MCF 10A (cell line): ENCODE measurements at places on chromosomes 16 and 17. TPM values are rescaled to one million over a fixed set of nuclear protein-coding genes. Genes with fewer than 3 reads are reported as not detected.

DNA sequence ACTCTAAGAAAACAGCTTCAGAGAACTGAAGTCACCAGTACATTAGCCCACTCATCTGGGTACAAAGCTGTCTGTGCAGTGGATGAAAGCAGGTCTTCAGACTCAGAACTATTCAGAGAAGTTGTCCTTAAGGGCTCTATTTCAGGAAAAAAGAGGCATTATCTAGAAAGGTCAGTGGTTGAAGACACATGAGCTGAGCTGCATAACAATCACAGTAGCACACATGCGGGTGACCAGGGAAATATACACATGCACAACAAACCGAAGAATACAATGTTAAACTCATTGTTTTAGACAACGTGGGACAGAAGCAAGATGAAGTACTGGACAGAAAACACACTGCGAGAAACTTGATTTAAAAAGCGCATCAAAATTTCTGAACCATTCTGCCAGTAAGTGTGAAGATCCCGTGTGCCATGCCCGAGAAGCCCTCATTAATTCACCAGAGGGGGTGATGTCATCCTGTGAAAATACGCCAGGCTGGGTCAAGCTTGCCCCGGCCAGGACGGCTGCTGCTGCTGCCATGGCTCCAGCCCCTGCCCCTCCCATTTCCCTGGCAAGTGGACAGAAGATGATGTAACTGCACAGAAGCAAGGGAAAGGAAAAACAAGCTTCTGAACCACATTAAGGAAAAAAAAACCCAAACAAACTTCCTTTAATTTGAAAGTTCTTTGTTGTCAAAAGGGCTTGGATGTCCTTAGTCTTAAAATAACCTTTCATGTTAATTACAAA is 10.1 kb downstream of the DYNC1LI2 start:
- peak overlapping the region; percentile 66 for H3K27ac ChIP-seq
- DNase-seq, result peak; percentile 91

GRCh38 chr16:57007530-57007929 is 18.2 kb downstream of the NLRC5 start:
- no peaks in the 10 kb centered on the region for H3K36me3 ChIP-seq
- H3K4me1 ChIP-seq, result no peaks in the 10 kb centered on the region
- H3K4me3 ChIP-seq, result no peak overlapping the region
- no peak for DNase-seq
- no peaks in the 10 kb centered on the region for H3K27me3 ChIP-seq
- H3K27ac ChIP-seq, result no peak overlapping the region

DNA sequence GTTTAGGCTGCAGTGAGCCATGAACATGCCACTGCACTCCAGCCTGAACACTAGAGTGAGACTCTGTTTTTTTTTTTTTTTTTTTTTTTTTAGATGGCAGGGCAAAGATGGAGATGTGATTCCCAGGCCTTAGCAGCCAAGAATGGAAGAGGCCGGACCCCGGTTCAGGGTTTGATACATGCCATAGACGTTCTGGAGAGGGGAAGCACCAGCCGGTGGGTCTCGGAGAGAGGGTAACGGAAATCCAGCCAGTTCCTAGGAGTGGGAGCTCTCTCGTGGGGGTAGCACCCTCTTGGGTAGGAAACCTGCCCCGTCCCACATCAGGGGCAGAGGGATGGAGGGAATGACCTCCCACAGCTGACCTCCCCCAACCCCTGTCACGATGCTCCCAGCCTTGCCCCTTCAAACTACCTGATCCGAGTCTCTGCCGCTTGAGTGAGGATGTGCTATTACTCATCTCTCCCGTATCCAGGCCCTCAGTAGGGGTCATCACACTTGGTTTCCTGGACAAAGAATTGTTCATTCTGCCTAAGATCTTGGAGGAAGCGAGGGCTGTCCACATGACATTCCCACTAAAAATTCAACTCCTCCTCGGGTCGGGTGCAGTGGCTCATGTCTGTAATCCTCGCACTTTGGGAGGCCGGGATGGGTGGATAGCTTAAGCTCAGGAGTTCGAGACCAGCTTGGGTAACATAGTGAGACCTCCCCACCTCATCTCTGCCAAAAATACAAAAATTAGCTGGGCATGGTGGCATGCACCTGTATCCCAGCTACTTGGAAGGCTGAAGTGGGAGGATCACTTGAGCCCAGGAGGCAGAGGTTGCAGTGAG is 47.3 kb downstream of the MIS12 start:
- H3K4me1 ChIP-seq, result no peaks in the 10 kb centered on the region
- H3K36me3 ChIP-seq, result peaks cover 30% of the 10 kb centered on the region
- no peak for DNase-seq
- no peak overlapping the region for H3K27ac ChIP-seq
- H3K4me3 ChIP-seq, result no peak overlapping the region

- no peak for DNase-seq
- H3K4me3 ChIP-seq, result no peak overlapping the region
- H3K27ac ChIP-seq, result no peak overlapping the region
These were observed 49.3 kb downstream of the SLC7A5 start for GRCh38 chr16:87819983-87820382.

GRCh38 chr17:79831265-79832217 is 7.7 kb downstream of the CBX4 start:
- no peak for DNase-seq
- H3K4me3 ChIP-seq, result no peak overlapping the region
- peak overlapping the region; percentile 51 for H3K27ac ChIP-seq

DNA sequence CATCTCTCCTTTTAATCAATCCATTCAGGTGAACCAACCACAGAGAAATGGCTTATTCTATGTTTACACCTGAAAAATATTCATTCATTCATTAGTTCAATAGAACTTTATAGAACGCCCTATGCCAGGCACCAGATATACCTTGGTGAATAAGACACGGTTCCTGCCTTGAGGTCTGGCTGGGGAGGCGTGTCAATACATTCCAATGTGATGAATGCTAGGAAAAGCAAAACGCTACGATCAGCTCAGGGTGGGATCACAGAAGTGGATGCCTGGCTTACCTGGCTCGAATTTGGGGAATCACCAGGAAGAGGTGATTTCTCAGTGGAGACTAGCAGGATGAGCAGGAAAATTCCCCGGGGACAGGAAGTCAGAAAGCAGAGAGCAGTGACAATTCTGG is 17.5 kb upstream of the WFIKKN2 start:
- no peaks in the 10 kb centered on the region for H3K27me3 ChIP-seq
- DNase-seq, result peak; percentile 48
- H3K36me3 ChIP-seq, result no peaks in the 10 kb centered on the region
- no peak overlapping the region for H3K27ac ChIP-seq

DNA sequence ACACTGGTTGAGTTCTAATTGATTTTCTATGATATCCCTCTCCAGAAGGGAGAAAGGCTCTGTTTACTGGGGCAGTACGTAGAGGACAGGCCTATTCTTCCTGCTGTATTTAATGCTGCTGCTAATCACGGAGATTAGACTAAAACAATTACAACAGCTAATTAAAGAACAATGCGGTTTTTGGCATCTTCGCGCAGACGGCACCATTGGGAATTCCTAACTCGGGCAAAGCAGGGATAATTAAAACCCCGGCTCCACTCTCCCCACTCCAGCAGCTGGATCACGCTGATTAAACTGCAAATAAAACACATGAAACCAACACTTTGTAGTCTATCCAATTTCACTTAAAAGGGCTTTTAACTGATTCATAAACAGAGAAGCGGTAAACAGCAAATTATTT is 147.6 kb downstream of the XYLT1 start:
- H3K4me3 ChIP-seq, result no peak overlapping the region
- no peaks in the 10 kb centered on the region for H3K27me3 ChIP-seq
- no peak for DNase-seq
- H3K27ac ChIP-seq, result no peak overlapping the region

GRCh38 chr17:8728971-8729370 is 15.7 kb downstream of the CCDC42 start:
- H3K27ac ChIP-seq, result no peak overlapping the region
- no peaks in the 10 kb centered on the region for H3K27me3 ChIP-seq
- peaks cover 13% of the 10 kb centered on the region for H3K4me1 ChIP-seq

- H3K36me3 ChIP-seq, result peaks cover 6% of the 10 kb centered on the region
- DNase-seq, result no peak
- no peak overlapping the region for H3K27ac ChIP-seq
- H3K4me1 ChIP-seq, result no peaks in the 10 kb centered on the region
- H3K27me3 ChIP-seq, result no peaks in the 10 kb centered on the region
These were observed 55.8 kb downstream of the XYLT1 start for GRCh38 chr16:17414916-17415315.

DNA sequence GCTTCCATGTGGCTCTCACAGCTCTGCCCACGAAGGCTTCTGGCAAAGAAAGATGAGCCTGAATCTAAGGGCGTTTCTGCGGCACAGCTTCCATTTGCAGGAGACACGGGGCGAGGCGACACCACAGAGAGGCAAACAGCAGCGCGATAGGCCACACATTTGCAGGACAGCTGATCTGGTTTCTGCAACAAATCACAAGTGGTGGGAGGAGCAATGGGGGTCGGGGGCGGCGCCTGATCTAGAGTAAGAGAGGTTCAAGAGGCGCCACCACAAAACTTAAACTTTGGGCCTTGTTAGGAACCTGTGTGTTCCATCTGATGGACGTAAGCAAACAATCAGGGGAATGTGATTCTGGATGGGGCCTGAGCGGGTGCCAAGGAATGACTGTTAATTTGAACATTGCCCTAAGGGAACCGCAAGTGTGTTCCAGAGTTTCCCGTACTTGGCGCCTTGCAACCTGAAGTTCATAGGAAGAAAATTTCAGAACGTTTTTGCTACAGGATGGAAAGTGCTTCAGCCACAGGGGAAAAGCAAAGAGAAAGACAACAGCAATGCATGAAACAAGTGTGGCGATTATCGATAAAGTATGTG is 18.9 kb upstream of the ENPP7 start:
- H3K4me3 ChIP-seq, result peak overlapping the region; percentile 16
- H3K27ac ChIP-seq, result peak overlapping the region; percentile 77
- peak; percentile 78 for DNase-seq
- H3K27me3 ChIP-seq, result no peaks in the 10 kb centered on the region
- H3K4me1 ChIP-seq, result peaks cover 10% of the 10 kb centered on the region

DNA sequence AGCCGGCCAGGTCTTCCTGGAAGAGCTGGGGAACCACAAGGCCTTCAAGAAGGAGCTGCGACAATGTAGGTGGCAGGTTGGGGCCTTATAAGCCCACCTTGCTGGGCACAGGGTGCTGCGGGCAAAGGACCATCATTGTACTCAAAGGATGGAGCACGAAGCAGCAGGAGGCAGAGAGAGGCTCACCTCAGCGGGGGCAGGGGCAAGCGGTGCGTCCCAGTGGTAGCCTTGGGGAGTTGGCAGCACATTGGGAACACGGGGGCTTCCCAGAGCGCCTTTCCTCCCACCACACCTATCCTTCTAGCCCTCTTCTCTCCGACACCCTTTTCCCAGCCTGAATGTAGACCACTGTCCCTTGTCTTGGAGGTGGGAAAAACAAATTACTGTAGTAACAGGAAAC is 2.1 kb downstream of the CNP start:
- H3K27me3 ChIP-seq, result no peaks in the 10 kb centered on the region
- peak overlapping the region; percentile 70 for H3K27ac ChIP-seq
- H3K36me3 ChIP-seq, result peaks cover 59% of the 10 kb centered on the region
- no peak for DNase-seq
- H3K4me3 ChIP-seq, result peak overlapping the region; percentile 79
- peaks cover 25% of the 10 kb centered on the region for H3K4me1 ChIP-seq

DNA sequence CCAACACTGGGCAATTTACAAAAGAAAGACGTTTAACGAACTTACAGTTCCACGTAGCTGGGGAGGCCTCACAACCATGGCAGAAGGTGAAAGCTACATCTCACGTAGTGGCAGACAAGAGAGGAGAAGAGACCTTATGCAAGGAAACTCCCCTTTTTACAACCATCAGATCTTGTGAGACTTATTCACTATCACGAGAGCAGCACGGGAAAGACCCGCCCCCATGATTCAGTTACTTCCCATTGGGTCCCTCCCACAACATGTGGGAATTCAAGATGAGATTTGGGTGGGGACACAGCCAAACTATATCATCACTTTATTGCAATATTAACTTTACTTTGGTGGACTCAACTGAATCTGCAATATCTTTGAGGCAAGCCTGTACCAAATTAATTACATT is 11.9 kb upstream of the ENGASE start:
- no peaks in the 10 kb centered on the region for H3K27me3 ChIP-seq
- H3K36me3 ChIP-seq, result no peaks in the 10 kb centered on the region
- no peak for DNase-seq
- H3K27ac ChIP-seq, result no peak overlapping the region
- no peak overlapping the region for H3K4me3 ChIP-seq

GRCh38 chr17:2436316-2436905 is 35.6 kb upstream of the MNT start:
- H3K27ac ChIP-seq, result no peak overlapping the region
- H3K4me3 ChIP-seq, result no peak overlapping the region
- no peaks in the 10 kb centered on the region for H3K4me1 ChIP-seq

- peaks cover 10% of the 10 kb centered on the region for H3K27me3 ChIP-seq
- no peak for DNase-seq
- no peak overlapping the region for H3K27ac ChIP-seq
- H3K4me1 ChIP-seq, result no peaks in the 10 kb centered on the region
- no peak overlapping the region for H3K4me3 ChIP-seq
These were observed 40.7 kb upstream of the DOC2B start for GRCh38 chr17:222172-222571.

DNA sequence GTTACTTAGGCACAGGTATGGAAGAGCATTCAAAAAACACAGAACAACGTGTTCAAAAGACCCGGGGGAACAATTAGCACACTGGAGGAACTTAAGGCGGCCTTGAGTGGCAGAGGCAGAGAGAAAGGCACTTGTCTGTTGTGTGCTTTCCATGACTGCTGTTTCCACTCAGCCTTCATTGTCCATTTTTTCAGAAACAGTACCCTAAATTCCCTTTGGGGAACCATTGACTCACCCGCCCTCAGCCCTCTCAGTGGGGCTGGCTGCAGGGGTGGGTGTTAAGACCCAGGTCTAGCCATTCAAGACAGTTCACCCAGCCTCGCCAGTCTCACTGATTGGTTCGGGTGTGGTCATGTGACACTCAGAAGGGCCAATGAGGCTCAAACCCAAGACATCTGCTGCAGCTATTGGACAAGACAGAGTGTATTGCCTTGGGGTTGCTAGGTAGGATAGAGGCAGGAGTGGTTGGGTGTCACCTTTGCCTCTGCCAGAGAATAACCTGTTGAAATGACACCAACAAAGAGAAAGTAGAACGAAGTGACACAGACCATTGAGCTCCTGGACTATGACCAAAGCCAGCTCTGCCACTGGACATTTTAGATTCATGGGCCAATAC is 19.6 kb upstream of the CEP20 start:
- H3K36me3 ChIP-seq, result no peaks in the 10 kb centered on the region
- no peaks in the 10 kb centered on the region for H3K27me3 ChIP-seq

DNA sequence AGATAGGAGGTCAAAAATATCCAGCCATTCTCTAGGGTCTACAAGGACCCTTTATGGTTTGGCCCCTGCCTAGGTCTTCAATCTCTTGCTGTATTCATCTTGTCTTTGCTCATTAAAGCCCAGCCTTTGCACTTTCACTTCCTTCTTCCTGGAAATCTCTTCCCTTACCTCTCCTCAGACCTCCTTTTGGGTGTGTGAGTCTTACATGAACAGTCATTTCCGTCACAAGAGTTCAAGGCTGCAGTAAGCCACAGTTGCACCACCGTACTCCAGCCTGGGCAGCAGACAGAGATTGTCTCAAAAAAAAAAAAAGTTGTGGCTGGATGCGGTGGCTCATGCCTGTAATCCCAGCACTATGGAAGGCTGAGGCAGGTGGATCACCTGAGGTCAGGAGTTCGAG is 6.0 kb upstream of the ATP1B2 start:
- no peak overlapping the region for H3K27ac ChIP-seq
- no peaks in the 10 kb centered on the region for H3K36me3 ChIP-seq
- DNase-seq, result no peak
- H3K4me3 ChIP-seq, result no peak overlapping the region

RND2 gene
- total RNA-seq, result 0.16 TPM in 1 of 2 replicates, not detected in the other

P2RX5 gene
- total RNA-seq, result 4.8 and 4.9 TPM in 2 replicates

ABCC1 gene
- total RNA-seq, result 72.5 and 95.3 TPM in 2 replicates
